ENCODE measurements at places on chromosomes 5 and 9.
A peak's percentile ranks its signal among the peaks of the same experiment; 100 is the strongest.

DNA sequence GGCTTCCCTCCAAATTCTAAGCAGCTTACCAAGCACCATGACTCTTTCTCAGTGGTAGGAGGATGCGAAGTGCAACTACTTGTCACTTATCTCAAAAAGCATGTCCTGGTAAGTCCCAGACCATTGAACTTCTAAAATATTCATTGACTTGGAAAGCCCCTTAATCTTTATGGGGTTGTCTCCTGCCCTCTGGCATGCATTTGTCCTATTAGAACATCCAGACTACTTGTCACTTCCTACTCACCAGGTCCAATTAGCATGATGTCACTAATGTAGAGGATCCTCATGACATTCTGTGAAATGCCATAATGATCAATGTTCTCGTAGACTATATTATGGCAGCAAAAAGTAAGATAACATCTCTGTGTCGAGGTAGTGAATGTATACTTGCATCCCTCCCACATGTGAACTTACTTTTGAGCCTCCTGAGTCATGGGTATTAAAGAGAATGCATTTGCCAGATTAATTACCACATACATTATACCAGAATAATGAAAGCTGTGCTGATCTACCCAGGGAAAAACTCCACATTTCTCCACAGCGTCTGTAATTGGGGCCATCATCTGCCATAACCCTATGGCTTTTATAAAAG lies 63.5 kb upstream of the RAD23B start:
- DNase-seq, result peak; percentile 31

DNA sequence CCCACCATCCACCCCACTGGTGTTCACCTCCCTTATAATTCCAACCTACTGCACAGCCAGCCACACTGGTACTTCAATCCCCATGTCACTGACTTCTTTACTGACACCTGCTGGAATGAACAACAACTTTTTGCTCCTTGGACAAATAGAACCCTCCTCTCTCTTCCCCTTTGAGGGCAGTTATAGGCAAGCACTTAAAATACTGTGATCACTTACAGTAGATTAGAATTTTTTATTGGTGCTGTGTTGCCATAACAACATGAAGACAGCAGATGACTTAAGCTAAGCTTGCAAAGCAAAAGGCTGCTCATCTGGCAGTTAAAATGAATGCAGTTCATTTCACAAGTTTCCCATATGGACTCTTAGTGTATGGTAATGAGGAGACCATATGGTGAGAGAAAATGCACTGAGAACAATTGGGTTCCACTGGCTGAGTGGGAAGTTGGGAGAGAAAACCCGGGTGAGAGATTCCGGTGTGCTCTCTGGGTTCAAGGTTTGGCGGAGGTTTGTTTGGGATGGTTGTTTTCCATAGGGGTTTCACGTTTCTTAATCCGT lies 374.3 kb downstream of the EBF1 start:
- DNase-seq, result no peak

DNA sequence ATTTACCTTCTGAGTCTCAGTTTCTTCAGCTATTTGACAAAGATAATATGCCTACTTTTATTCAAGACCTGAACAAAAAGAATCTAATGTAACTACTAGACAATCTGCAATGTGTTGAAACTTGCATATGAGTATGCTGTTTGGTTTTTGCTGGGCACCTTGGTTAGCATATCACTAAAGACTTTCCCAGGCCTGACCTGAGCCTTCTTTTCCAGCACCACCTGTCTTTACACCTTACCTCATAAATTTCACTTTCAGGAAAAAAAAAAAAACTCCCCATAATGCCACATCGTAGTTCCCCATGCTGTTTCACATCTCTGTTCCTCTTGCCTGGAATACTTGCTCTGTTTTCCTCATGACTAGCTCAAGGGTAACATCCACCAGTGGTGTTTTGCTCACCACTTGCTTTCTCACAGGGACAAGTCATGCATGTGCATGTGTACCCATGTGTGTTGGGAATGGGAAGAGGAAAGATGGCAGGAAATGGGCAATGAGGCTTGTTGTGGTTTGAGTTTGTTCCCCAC lies 45.6 kb upstream of the TLE4 start:
- DNase-seq, result no peak

DNA sequence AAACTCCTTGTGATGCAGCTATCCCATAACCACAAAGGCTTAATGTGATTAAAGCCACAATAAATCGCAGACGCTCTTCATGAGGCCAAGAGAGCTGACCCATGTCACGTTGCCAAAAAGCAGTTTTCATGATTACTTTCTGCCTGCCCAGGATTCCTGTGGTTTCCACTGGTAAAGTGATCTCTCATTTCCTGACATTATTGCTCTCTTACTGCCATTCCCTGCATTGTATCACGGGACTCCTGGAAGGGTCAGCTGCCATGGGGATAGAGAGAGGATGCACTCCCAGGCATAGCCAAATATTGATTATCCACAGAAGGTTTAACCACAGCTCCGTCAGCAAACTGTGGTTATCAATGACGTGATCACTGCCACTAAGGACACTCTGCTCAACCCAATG lies 103.8 kb upstream of the SLC1A3 start:
- DNase-seq, result no peak

GRCh38 chr5:61595426-61595825 lies 263.4 kb downstream of the ZSWIM6 start:
- DNase-seq, result no peak

- no peak for DNase-seq
These were observed 9.2 kb downstream of the ENC1 start for GRCh38 chr5:74631081-74631953.

DNA sequence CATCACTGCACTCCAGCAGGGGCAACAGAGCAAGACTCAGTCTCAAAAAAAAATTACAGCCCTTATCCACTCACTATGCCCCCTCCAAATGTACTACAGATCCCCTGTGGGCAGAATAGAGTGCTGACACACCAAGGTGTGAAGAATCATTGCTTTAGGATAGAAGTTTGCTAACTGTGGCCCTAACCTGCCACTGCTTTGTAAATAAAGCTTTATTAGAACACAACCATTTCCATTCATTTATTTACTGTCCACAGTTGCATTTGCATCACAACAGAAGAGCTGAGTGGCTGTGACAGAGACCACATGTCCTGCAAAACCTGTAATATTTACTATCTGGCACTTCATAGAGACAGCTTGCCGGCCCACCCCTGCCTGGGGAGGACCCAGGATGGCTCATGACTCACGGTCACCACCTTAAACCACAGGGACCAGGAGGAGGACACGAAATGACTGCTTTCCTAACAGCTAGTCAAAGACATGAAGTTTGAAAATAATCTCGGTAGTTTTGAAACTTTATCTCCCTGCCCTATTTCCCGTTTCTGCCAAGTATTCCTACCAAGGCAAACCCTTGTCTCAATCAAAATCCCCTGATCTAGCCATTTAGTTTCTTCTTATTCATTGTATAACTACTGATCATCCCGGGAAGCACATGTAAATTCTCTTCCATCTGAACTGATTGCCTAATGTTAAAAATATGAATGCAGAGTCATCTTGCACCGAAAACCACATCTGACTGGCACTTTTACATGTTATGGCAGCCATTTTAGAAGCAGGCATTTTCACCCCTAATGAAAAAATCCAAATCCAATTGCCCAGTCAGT lies 206.1 kb downstream of the SLIT3 start:
- no peak for DNase-seq

DNA sequence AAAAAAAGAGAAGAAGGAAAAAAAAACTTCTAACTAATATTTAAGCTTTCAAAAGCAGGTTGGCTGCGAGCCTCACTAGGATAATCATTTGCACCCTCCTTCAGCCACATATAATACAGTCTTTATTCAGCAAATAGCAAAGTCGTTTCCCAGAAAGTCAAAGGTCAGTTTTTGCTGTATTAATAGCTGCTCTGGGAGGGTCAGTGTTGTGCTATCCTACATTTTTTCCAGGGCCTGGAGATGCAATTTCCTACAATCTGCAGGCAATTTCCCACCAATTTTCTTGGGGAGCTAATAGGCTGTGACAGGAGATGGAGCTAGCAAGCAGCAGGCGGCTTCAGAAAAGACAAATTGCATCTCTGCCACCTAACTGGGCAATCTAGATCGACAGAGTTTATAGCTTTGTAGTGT lies 136.8 kb downstream of the TLE1 start:
- no peak for DNase-seq

GRCh38 chr9:75111019-75111622 lies 22.8 kb downstream of the OSTF1 start:
- DNase-seq, result no peak

- DNase-seq, result no peak
These were observed 136.7 kb downstream of the FAM114A2 start for GRCh38 chr5:153902016-153902415.

GRCh38 chr5:34580983-34581382 lies 75.1 kb upstream of the RAI14 start:
- no peak for DNase-seq

DNA sequence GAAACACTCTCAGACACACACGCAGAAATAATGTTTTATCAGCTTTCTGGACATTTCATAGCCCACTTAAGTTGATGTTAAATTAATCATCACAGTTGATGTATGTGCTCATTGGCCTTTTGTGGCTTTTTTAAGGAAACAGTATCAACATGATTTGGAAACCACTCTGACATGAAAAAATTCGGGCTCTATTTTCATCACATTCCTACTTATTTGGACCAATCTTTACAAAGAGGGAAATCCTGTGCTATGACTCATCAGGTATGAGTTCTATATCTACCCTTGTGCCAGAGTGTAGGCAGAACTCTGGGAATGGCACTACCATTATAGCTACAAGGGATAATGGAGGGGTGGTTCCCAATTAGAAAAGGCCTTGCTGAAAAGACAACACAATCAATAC lies 388.4 kb upstream of the PTGER4 start:
- DNase-seq, result no peak

- no peak for DNase-seq
These were observed 42.3 kb upstream of the DMAC1 start for GRCh38 chr9:7841831-7842230.

GRCh38 chr5:179128976-179129375 lies 68.8 kb downstream of the ZNF354C start:
- DNase-seq, result no peak

GRCh38 chr9:19085295-19085694 lies 17.4 kb downstream of the HAUS6 start:
- no peak for DNase-seq

GRCh38 chr5:152608458-152608857 lies 203.4 kb upstream of the NMUR2 start:
- DNase-seq, result no peak

DNA sequence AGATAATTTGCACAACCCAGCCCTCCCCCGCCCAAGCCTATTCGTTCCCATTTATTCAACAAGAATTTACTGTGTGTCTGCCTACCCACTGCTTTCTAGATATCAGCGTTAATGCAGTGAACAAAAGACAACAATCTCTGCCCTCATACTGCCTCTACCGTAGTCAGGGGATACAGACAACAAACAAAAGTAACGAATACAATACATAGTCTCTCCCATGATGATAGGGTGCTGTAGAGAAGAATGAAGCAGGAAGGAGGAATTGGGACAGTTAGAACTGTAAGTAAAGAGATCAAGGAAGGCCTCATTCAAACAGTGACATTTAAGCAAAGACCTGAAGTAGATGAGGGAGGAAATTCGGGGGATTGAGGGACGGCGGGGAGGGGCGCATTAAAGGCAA lies 1.7 kb downstream of the GFM2 start:
- DNase-seq, result no peak

- DNase-seq, result no peak
These were observed 4.2 kb downstream of the AK1 start for GRCh38 chr9:127873223-127873691.

- no peak for DNase-seq
These were observed 12.3 kb downstream of the CCNH start for GRCh38 chr5:87400305-87400899.

- no peak for DNase-seq
These were observed 25.6 kb downstream of the C5orf15 start for GRCh38 chr5:133942614-133943474.

GRCh38 chr9:91534374-91534773 lies 110.7 kb upstream of the NFIL3 start:
- peak; percentile 14 for DNase-seq

DNA sequence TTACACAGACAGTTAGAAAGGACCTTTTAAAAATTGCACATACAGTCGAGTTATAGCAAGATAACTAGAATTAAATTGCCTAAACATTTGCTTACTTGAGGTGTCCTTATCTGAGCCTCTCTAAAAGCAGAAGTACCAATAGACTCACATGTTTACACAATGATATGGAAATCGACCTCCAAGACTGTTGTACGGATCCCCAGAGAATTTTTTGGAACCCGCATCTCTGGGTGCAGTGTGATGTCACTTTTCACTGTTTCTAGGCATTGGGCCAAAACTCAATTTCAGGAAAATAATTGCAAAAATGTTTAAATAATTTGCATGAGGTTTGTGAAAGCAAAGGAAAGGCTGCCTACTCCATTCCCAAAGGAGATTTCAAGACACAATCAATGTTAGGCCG lies 63.1 kb upstream of the ATG10 start:
- no peak for DNase-seq

DNA sequence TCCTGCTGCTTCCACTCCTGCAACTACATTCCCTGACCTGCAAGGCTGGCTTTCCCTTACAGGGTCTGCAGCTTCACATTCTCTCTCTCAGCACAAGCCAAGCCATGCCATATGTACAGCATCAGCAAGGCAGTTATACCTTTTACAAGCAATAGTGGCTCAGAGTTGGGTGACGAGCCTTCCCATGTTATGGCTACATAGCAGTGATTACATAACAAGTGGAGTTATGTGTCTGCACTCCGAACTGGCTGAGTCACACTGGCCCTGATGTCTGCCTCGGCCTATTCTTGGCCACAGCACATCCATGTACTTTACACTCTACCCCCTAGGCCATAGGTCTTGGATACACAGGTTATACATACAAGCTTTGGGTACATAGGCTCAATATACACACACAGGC lies 52.0 kb upstream of the SNCAIP start:
- DNase-seq, result no peak

GRCh38 chr5:68033961-68034571 lies 181.5 kb upstream of the PIK3R1 start:
- DNase-seq, result no peak

GRCh38 chr9:36739373-36740116 lies 166.8 kb downstream of the MELK start:
- no peak for DNase-seq

DNA sequence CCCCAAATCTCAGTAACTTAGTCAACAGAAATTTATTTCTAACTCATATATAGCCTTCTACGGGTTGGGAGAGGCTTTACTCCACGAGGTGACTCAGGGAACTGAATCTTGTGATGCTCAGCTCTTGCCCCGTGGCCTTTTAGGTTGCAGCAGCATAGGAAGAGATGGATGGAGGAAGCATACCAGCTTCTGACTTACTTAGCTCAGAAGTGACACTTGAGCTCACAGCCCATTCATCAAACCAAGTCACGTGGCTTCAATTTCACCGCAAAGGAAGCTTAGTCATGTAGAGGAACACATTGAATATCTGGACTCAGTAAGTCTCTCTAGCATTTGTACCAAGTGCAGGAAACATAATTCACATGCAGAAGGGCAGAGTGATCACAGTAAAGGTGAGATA lies 124.1 kb upstream of the KCNN2 start:
- DNase-seq, result no peak

GRCh38 chr9:132381966-132382541 lies 24.6 kb downstream of the TTF1 start:
- DNase-seq, result no peak

Data from esophagus muscularis mucosa (tissue), 4 donors.